NCI-H187 (cell line): ENCODE measurements at places on chromosomes 1 and 21.

DNA sequence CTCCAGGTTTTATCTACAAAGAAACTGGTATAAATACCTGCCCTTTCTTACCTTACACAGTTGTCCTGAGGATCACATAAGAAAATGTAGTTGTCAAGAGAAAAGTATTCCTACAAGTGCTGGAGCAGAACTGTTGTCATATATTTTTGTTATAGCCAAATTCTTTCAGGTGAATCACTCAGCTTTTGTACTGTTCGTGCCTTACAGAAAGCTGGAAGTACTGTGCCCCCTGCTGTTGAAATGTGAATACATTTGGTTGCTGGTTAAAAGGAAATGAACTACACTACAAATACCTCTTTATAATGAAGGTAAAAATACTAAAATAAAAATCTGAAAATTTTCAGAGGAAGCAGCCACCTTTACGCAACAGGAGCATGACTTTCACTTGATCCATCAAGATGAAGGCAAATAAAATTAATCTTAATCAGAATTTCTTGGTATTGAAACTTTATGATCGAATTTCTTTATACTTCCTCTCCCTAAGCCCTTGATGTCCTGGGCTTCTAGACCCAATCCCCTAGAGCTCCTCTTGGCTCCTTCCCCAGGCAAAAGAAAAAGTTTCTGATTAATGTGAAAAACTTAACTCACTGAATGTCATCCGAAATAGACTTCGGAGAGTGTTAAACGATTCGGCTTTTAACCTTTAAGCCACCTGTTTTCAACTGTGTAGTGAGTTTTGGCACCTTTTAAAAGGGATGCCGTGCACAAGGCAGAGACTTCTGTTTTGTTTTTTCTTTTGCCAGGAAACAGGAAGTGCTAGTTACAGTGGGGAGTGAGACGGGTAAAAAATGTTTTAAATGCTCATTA, 12.5 kb downstream of the CHML start:
- DNase-seq = no peak

DNA sequence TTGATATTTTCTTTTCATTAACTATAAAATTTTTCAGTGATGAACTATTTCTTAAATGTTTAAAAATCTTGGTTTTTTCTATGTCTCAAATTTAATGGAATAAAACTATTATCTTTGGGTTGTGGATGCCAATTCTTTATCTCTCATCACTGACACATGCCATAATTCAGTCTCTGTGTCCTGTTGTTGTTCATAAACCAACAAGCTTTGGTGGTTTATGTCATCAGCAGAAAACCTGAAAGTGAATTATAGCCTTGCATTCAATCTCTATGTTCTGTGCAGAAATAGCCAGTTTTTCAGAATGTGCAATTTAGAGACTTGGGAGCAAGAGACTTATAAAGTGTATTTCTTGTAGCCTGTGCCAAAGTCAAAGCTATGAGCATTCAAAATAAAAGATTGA, 462.6 kb upstream of the ADGRL4 start:
- DNase-seq = no peak

- no peak for DNase-seq
These were observed 8.9 kb upstream of the C1orf174 start for GRCh38 chr1:3908886-3909517.

- no peak for DNase-seq
These were observed 123.1 kb downstream of the PGBD5 start for GRCh38 chr1:230303069-230303468.

- no peak for DNase-seq
These were observed 2.4 kb downstream of the SLAMF1 start for GRCh38 chr1:160644399-160644798.

GRCh38 chr1:161733526-161733925, 12.2 kb downstream of the FCRLB start:
- DNase-seq = no peak

- DNase-seq = no peak
These were observed 22.4 kb downstream of the TCP10L start for GRCh38 chr21:32562915-32563314.

GRCh38 chr1:175630076-175630475, 113.3 kb downstream of the TNR start:
- DNase-seq = no peak

GRCh38 chr1:91122106-91122717, 100.4 kb upstream of the ZNF644 start:
- DNase-seq = no peak

DNA sequence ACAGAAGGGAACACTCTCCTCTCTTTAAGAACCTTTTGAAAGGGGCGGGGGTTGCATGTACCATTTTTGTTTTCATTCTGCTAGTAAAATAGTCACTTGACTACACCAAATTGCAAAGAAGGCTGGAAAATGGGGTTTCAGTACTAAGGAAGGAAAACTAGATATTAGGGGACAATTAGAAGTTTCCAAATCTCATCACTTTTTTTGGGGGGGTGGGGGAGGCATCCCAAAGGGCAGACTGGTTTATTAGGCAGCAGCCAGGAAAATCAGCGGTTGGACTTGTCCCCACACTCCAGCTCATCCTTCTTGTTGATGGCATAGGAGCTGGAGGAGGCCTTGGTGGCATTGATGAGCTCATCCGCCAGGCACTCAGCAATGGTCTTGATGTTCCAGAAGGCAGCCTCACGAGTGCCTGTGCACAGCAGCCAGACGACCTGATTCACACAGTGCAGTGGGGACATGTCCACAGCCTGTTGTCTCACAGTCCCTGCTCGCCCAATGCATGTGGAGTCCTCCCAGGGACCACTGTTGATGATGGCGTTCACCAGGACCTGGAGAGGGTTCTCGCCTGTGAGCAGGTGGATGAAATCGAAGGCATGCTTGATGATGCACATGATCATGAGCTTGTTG, 1.7 kb upstream of the TMEM50B start:
- no peak for DNase-seq

DNA sequence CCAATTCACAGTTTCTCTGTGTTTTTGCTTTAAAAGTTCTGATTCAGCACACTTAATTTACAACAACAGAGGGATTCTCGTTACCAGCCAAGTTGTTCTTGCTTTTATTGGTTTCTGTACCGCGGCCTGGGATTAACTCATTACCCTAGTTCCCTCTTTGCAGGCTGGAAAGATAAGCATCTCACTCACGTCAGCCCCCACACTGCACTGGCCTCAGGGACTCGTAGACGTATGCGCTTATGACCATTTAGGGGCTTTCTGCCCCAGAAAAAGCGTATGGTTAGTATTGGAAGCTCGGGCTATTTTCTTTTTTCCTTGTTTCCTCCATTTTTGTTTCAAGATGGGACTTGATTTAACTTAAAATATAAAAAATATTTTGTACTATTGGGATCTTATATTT, 76.0 kb downstream of the POFUT2 start:
- DNase-seq = no peak

DNA sequence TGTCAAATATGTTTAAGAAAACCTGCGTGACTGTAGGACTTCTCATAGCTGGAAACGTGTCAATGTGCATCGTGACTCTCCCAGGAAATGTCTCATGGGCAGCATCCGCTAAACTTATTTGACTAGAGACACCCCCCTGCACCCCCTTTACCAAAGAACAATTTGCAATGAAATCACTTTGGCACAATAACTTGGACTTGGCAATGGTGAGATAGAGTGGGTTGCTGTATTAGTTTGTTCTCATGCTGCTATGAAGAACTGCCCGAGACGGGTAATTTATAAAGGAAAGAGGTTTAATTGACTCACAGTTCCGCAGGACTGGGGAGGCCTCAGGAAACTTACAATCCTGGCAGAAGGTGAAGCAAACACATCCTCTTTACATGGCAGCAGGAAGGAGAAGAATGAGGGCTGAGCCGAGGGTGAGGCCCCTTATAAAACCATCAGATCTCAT, 13.8 kb downstream of the CLDN14 start:
- DNase-seq = no peak

DNA sequence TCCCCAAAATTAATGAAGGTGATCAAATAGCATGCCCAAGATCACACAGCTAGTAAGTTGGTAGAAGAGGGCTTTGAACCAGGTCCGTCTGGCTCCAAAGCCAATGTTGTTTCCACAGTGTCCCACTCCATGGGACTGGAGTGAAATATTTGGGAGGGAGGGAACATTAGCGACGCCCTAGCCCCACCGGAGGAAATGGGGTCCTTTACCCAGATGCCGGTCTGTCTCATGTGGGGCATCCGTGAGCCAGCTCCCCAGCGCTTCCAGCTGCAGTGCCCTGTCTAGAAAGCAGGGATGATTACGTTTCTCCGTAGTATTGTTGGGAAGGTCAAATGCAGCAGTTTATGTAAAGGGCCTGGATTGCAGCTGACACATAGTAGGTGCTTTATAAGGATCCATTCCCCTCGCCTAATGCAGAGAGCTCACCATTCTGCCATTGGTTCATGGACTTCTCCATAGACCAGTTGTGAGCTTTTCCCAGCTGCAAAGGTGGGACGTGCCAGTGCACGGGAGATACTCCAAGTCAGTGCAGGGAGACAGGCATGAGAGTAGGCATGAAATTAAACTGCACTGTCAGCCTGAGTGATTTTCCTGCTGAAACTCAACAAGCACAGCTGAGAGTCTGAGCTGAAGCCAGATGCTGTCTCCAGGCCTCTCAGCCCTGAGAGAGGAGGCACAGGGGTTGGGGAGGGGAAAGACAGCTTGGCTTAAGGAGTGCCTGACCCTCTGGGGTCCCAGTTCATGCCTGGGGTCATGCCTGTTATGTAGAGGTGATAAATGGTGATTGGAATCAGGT, 24.7 kb downstream of the QSOX1 start:
- no peak for DNase-seq

- DNase-seq = no peak
These were observed 32.0 kb upstream of the GBP6 start for GRCh38 chr1:89331890-89332289.
